Naive thymus-derived CD4-positive, alpha-beta T cell (primary cell): ENCODE measurements at places on chromosomes 1 and 21. TPM values are rescaled to one million over a fixed set of nuclear protein-coding genes. Genes with fewer than 3 reads are reported as not detected.

DNA sequence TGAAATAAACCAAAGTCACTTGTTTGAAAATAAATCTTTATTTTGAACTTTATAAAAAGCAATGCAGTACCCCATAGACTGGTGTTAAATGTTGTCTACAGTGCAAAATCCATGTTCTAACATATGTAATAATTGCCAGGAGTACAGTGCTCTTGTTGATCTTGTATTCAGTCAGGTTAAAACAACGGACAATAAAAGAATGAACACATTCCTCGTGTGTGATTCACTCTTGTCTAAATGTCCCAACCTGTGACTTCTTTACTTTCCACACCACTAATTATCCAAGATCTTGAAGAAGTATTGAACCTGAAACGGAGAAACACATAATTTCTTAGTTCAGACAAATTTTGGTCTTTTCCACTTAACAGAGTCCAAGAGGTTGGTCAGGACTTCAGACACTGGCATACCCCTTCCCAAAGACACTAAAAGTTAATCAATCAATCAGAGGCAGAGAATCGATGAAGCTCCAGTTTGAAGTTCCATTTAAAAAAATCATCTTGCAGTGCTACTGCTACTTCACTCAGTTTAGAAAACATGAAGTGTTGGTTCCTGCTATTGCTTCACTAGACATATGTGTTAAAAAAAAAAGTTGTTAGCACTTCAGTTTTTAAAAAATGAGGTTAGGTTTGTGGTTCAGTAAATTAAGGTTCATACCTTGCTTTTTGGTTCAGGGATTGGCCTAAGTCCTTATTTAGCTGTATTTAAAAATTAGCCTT is 26.2 kb downstream of the ATP1B1 start:
- H3K27ac ChIP-seq, result no peak overlapping the region
- H3K4me3 ChIP-seq, result no peak overlapping the region
- no peak for DNase-seq
- H3K27me3 ChIP-seq, result no peaks in the 10 kb centered on the region

GRCh38 chr1:14261395-14261794 is 337.1 kb upstream of the KAZN start:
- H3K27ac ChIP-seq, result no peak overlapping the region
- no peaks in the 10 kb centered on the region for H3K27me3 ChIP-seq
- DNase-seq, result no peak
- H3K36me3 ChIP-seq, result no peaks in the 10 kb centered on the region
- no peak overlapping the region for H3K4me3 ChIP-seq
- no peaks in the 10 kb centered on the region for H3K4me1 ChIP-seq

The RGS13 gene
- total RNA-seq, result 0.56 TPM

DNA sequence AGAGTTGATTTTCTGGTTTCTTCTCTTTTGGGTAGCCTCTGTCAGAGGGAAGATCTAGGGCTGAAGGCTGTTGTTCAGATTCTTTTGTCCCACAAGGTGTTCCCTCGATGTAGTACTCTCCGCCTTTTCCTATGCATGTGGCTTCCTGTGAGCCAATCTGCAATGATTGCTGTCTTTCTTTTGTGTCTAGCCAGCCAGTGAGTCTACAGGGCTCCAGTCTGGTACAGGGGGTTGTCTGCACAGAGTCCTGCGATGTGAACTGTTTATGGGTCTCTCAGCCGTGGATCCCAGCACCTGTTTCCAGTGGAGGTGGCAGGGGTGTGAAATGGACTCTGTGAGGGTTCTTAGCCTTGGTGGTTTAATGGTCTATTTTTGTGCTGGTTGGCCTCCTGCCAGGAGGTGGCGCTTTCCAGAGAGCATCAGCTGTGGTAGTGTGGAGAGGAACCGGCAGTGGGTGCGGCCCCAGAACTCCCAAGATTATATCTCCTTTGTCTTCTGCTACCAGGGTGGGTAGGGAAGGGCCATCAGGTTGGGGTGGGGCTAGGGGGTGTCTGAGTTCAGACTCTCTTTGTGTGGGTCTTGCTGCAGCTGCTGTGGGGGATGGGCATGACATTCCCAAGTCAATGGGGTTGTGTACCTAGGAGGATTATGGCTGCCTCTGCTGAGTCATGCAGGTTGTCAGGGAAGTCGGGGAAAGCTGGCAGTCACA is 81.3 kb upstream of the C21orf91 start:
- H3K27me3 ChIP-seq, result no peaks in the 10 kb centered on the region
- no peaks in the 10 kb centered on the region for H3K4me1 ChIP-seq
- DNase-seq, result no peak
- no peak overlapping the region for H3K4me3 ChIP-seq
- H3K27ac ChIP-seq, result no peak overlapping the region

- peak overlapping the region; percentile 40 for H3K27ac ChIP-seq
- no peak for DNase-seq
- no peaks in the 10 kb centered on the region for H3K27me3 ChIP-seq
- H3K36me3 ChIP-seq, result peaks cover 70% of the 10 kb centered on the region
These were observed 5.3 kb downstream of the TNFRSF14 start for GRCh38 chr1:2561446-2561845.

DNA sequence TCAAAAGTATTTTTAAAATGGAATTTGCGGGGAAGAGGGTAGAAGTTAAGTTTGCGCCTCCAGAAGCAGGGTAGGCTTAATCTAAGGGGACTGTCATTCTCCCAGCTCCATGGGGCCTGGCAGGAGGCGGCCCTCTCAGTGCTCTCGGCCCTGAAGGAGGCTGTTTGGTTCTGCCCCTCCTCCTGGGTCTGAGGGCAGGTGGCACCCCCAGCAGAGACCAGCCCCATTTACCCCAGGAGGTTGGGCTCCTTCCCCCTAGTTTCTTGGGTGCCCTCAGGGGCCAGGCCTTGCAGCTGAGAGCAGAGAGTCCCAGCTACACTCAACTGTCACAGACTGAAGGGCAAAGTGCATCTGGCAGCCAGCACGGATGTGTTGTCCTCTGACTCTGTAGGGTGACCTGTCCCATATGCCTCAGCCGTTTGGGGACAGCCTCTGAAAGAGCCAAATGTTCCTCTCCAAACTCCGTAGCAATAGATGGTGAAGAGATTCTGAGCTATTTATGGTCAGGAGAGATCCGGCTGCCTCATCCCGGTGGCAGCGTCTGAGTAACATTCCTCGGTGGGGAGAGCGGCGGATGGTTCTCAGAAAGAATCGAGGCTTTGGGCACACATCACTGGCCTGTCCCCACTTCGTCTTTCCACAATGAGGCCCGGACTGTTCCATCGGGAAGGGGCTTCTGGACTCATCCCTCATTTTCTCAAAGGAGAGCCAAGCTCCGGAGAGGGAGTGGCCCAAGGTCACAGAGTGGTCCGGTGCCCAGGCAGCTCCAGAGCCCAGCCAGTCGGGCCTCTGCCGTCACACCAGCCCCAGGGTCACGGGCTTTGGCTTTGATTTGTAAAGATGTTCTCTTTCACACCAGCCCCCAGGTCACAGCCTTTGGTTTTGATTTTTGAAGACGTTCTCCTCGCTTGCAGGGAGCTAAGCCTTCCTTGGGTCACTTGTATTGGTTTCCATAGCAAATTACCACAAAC is 424.2 kb upstream of the VAMP3 start:
- H3K4me1 ChIP-seq, result no peaks in the 10 kb centered on the region
- no peaks in the 10 kb centered on the region for H3K36me3 ChIP-seq
- no peak overlapping the region for H3K27ac ChIP-seq
- no peak overlapping the region for H3K4me3 ChIP-seq

DNA sequence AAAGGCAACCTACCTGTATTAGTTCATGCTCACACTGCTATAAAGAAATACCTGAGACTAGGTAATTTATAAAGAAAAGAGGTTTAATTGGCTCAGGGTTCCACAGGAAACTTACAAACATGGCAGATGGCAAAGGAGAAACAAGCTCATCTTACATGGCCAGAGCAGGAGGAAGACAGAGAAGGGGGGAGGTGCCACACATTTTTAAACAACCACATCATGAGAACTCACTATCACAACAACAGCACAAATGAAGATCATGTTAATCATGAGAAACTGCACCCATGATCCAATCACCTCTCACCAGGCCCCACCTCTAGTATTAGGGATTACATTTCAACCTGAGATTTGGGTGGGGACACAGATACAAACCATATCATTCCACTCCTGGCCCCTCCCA is 90.6 kb upstream of the KCTD3 start:
- no peaks in the 10 kb centered on the region for H3K36me3 ChIP-seq
- no peak for DNase-seq
- H3K4me1 ChIP-seq, result no peaks in the 10 kb centered on the region
- H3K27ac ChIP-seq, result no peak overlapping the region
- H3K4me3 ChIP-seq, result no peak overlapping the region

The REN gene
- not detected for total RNA-seq

The UBL4B gene
- total RNA-seq, result not detected

The PGLYRP3 gene
- total RNA-seq, result not detected

GRCh38 chr1:214400131-214400530 is 119.2 kb downstream of the SMYD2 start:
- no peak overlapping the region for H3K27ac ChIP-seq
- no peaks in the 10 kb centered on the region for H3K27me3 ChIP-seq
- H3K4me1 ChIP-seq, result no peaks in the 10 kb centered on the region
- H3K4me3 ChIP-seq, result no peak overlapping the region
- H3K36me3 ChIP-seq, result no peaks in the 10 kb centered on the region
- DNase-seq, result no peak

- no peak overlapping the region for H3K27ac ChIP-seq
- no peaks in the 10 kb centered on the region for H3K4me1 ChIP-seq
- no peaks in the 10 kb centered on the region for H3K36me3 ChIP-seq
- DNase-seq, result no peak
- no peak overlapping the region for H3K4me3 ChIP-seq
These were observed 28.3 kb downstream of the CDCP2 start for GRCh38 chr1:54124472-54124871.

DNA sequence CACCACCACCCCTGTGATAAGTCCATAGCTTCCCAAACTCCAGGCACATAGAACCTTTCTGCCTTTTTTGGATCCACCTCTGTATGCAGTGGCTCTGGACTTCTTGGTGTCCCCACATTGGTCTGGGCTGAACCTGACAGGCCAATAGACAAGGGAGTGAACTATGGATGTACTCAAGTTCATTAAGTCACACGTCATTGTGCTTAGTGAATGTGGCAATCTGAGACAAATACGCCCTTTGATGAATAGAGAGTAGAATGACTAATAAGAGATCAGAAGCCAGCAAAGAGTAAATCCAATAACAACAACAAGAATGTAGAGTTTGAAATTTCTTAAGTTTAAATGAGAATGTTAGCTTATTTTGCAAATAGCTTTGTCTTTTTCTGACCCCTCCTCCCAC is 114.8 kb downstream of the ST6GALNAC3 start:
- no peak overlapping the region for H3K4me3 ChIP-seq
- DNase-seq, result no peak
- H3K27me3 ChIP-seq, result no peaks in the 10 kb centered on the region
- no peaks in the 10 kb centered on the region for H3K4me1 ChIP-seq
- no peaks in the 10 kb centered on the region for H3K36me3 ChIP-seq

- no peaks in the 10 kb centered on the region for H3K4me1 ChIP-seq
- H3K36me3 ChIP-seq, result no peaks in the 10 kb centered on the region
- DNase-seq, result no peak
- H3K4me3 ChIP-seq, result no peak overlapping the region
- no peak overlapping the region for H3K27ac ChIP-seq
- no peaks in the 10 kb centered on the region for H3K27me3 ChIP-seq
These were observed 56.9 kb downstream of the TIAM1 start for GRCh38 chr21:31287201-31287600.

The ARHGAP30 gene
- 278 and 291 TPM in 2 replicates for total RNA-seq

DNA sequence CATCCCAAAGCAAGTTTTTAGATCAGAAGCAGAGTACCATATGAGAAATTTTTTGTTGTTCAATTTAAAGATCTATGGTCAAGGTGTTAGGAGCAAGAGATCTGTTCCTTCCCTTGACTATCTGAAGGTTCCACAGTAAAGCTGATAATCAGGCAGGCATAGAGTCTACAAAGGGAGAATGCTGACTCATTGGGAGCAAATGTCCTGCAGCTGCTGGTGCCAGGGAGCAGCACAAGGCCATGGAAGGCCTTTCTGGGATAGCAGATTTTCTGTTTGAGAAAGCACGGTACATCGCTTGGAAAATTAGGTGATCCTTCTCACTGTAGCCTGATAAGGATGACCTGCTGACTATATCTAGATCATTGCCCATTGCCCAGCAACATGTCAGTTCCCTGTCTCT is 210.1 kb upstream of the C1orf87 start:
- no peak overlapping the region for H3K27ac ChIP-seq
- H3K4me3 ChIP-seq, result no peak overlapping the region
- H3K4me1 ChIP-seq, result no peaks in the 10 kb centered on the region

DNA sequence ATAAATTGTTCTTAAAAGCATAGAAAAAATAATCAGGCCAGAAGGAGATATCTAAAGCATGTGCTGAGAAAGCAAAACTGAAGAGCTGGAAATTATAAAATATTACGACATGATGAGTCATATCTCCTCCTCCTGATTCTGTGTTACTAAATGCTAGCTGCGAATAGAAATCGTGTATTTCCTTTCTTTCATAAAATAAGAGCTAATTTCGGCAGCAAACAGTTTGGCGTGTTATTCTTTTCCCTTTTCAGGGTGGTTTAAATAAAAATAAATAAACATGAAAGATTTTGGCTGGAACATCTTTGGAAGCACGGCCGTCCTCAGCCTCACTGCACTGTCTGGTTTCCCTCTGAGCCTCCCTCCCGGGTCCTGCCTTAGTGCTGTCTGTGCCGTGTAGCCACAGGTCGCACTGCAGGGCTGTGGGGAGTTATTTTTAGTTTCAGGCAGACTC is 56.0 kb downstream of the ADARB1 start:
- no peaks in the 10 kb centered on the region for H3K27me3 ChIP-seq
- DNase-seq, result no peak
- H3K27ac ChIP-seq, result no peak overlapping the region
- peaks cover 7% of the 10 kb centered on the region for H3K4me1 ChIP-seq

- H3K27ac ChIP-seq, result no peak overlapping the region
- H3K4me3 ChIP-seq, result no peak overlapping the region
- no peak for DNase-seq
- no peaks in the 10 kb centered on the region for H3K36me3 ChIP-seq
- no peaks in the 10 kb centered on the region for H3K4me1 ChIP-seq
These were observed 1418.5 kb downstream of the PLA2G4A start for GRCh38 chr1:188247255-188247654.

The CELA3A gene
- not detected for total RNA-seq

The OR6N1 gene
- total RNA-seq, result not detected

The ATPAF1 gene
- total RNA-seq, result 31.4 TPM

- DNase-seq, result no peak
- no peak overlapping the region for H3K4me3 ChIP-seq
- no peak overlapping the region for H3K27ac ChIP-seq
- no peaks in the 10 kb centered on the region for H3K4me1 ChIP-seq
These were observed 27.7 kb upstream of the PDXK start for GRCh38 chr21:43691086-43691795.

DNA sequence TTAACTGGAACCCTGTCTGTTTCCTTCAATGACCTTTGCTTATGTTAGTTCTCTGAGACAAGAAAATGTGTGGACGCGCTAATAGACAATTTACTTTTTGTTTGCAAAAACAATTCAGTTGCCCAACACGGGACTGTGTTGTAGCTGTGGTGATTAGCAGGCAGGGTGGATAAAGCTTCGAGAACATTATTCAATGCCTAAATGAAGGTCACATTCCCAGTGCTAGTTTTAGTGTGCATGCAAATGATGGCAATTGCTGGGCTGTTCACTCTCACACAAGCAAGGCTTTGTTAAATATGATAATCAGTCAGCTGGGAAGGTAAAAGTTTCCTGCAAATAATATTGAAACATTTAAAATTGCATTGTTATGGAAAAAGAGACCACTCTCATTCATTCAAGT is 188.4 kb downstream of the BACH1 start:
- no peaks in the 10 kb centered on the region for H3K27me3 ChIP-seq
- H3K4me3 ChIP-seq, result no peak overlapping the region
- H3K27ac ChIP-seq, result no peak overlapping the region
- no peaks in the 10 kb centered on the region for H3K4me1 ChIP-seq
- H3K36me3 ChIP-seq, result no peaks in the 10 kb centered on the region
- no peak for DNase-seq

GRCh38 chr1:9472386-9473031 is 66.8 kb upstream of the SLC25A33 start:
- no peaks in the 10 kb centered on the region for H3K36me3 ChIP-seq
- H3K4me1 ChIP-seq, result no peaks in the 10 kb centered on the region
- no peak for DNase-seq
- H3K27me3 ChIP-seq, result no peaks in the 10 kb centered on the region
- H3K4me3 ChIP-seq, result no peak overlapping the region
- H3K27ac ChIP-seq, result no peak overlapping the region
